AG04449 (cell line): ENCODE measurements at places on chromosomes 2 and 18.
A peak's percentile ranks its signal among the peaks of the same experiment; 100 is the strongest.

GRCh38 chr2:161414042-161415033 is 1.8 kb upstream of the TBR1 start:
- no peak for DNase-seq

- no peak for DNase-seq
These were observed 33.7 kb downstream of the RAMP1 start for GRCh38 chr2:237892984-237893595.

DNA sequence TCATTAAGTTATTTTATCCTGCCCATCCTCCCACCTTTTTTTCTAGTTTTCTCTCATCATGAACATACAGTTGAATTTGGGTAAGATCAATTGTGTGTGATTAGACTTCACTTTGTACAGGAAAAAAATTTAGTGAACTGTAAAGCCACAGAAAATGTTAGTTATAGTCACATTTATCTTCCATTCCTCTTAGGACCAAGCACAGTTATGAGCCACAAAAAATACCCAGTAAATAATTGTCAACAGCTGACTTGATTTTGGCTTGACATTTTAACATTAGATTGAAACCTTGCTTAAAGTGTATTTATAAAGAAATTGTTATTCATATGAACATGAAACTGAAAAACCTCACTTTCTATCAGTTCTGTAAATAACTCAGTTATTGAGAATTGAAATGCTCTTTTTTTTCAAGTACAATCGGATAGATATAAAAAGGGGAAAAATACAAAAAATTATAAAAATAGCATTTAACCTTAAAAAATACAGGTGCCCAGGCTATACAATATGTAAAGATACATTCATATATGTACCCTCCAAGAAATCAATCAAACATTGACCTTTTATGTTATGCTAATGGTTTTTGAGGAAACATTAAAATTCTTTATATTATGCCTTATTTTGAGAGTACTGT is 389.5 kb upstream of the NRP2 start:
- DNase-seq: no peak

DNA sequence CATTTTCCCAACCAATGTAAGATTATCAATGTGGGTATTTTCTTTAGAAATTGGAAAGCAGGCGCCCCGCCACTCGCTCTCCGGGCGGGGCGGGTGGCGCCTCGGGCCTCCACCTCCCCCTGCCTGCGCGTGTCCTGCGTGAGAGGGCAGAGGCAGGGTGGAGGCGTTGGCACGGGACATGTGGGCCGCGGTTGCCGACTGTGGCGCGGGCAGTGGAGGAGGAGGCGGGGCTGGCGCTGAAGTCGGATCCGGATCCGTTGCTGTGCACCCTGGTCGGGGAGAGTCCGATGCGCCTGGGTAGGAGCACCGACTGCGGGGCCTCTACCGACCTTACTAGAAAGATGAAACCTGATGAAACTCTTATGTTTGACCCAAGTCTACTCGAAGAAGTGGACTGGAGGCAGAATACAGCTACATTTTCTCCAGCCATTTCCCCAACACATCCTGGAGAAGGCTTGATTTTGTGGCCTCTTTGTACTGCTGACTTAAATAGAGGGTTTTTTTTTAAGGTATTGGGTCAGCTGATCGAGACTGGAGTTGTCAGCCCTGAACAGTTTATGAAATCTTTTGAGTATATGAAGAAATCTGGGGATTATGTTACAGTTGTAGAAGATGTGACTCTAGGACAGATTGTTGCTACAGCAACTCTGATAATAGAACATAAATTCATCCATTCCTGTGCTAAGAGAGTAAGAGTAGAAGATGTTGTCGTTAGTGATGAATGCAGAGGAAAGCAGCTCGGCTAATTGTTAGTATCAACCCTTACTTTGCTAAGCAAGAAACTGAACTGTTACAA is 37.9 kb downstream of the PMS1 start:
- peak; percentile 46 for DNase-seq

- no peak for DNase-seq
These were observed 9.0 kb upstream of the SLC1A4 start for GRCh38 chr2:64980183-64980582.

- DNase-seq: no peak
These were observed 560.6 kb downstream of the SLC4A3 start for GRCh38 chr2:220188031-220188430.

- DNase-seq: no peak
These were observed 233.1 kb upstream of the MEX3C start for GRCh38 chr18:51430538-51430937.

- no peak for DNase-seq
These were observed 64.2 kb downstream of the RBMS1 start for GRCh38 chr2:160429248-160430000.

DNA sequence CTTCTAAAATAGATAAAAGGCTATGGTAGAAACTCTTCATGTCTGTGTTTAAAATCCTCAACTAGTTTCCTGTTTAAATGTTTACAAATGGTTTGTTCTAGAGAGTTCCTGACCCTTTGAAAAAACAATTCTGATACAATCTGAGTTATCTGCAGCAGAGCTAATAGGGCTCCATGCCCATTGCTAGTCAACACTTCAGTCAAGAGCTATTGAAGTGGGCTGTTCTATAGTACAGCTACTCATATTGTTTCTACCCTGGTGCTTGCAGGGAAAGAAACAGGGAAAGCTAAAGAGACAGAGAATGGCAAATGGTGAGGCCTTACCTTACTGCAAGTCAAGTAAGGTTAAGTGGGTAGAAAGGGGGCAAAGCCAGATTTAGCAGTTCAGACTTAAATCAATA is 112.3 kb upstream of the CAVIN2 start:
- no peak for DNase-seq

DNA sequence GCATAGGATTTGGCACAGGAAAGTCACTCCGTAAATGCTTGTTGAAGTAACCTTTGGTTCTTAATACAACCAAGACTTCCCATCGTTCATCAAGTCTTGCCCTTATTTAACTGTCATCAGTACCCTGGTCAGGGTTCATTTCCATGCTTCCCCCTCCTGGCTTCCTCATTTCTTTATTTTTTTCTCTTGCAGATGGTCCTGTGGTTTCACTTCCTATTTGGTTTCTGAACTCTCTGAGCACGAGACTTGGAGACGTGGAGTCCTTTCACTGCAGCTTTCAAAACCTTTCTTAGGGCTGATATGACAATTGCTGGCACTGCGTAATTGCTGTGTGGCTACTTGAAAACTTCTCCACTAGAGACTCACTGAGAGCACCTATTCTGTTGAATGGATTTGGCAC is 59.9 kb upstream of the PID1 start:
- no peak for DNase-seq

DNA sequence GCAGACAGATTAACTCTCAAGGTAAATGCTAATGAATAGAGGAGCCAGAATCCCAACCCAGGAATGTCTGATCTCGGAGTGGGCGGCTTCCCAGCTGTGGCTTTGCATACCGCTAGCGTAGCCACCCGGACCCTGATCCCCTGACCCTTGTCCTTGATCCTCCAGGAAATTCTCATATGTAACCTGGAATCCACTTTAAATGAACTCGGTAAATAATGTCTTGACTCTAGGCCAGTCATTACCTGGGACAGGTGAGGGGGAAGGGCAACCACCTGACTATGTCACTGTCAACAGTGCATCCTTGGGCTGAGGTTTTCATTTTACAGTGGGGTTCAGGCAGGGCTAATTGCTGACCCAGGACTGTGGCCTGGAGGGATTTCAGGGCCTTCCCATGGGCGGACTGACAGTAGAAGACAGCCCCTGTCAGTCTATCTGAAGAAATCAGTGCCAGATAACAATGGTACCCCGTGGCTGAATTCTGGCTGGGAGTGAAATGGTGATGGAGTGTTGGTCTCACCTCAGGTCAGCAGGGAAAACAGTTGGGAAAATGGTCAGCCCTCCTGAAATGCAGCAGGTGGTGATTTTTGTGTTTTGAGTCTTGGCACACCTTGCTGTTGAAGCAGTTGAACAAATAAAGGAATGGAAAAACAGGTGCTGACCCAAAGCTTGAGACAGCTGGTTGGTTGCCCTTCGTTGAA is 9.6 kb downstream of the ACKR3 start:
- no peak for DNase-seq

DNA sequence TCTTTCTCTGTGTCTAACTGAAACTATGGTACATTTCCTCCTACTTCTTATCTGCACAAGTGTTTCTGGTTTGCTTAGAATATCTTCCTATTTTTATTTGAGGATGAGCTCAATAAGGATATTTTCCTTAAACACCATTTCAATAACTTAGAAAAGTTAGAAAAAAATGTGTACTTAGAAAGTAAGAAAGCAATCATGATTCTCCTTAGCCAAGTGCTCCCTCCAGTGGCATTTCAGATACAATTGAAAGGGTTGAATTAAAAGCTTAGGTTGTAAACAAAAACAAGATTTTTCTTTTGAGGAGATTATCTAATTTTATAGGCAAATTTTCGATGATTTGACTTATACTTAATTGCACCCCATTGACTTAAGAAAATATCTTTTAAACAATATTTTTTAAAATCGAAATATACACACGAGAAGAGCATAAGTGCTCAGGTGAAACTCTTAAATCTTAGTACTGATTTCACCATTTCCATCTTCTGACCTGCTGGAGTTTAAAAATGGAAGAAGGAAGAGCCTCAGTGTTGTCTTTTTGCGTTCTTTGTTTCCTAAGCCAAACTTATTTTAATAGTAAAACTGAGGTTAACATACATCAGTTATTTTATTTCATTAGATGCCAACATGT is 26.9 kb downstream of the C18orf63 start:
- no peak for DNase-seq

DNA sequence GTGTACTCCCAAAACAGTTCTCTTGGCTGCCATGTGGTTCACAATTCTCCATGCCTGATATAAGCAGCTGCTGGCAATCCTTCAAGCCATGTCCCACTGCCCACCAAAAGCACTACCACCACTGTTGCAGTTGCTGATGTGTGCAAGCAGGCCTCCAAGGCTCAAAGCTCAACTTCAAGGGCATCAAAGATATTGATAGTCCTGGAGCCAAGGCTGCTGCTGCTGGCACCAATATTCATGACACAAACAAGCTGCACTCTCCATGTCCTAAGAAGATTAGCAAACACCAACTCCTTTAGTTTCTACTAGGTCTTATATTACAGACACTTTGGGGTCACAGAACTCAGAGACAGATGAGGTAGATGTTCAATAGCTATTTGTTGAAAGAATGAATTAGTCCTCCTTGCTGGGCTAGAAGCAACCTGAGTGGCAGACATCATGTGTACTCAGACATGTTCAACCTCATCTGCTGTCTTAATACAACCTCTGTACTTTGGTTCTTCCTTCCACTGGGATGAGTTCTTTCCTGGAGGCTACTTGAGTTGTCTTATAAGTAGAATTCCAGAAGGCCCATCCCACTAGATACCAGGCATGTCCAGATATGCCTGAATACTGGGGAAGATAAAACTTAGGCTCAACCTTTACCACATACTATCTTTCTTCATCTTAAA is 104.5 kb upstream of the UGP2 start:
- no peak for DNase-seq

- DNase-seq: no peak
These were observed 69.6 kb upstream of the TMEM247 start for GRCh38 chr2:46409756-46410155.

DNA sequence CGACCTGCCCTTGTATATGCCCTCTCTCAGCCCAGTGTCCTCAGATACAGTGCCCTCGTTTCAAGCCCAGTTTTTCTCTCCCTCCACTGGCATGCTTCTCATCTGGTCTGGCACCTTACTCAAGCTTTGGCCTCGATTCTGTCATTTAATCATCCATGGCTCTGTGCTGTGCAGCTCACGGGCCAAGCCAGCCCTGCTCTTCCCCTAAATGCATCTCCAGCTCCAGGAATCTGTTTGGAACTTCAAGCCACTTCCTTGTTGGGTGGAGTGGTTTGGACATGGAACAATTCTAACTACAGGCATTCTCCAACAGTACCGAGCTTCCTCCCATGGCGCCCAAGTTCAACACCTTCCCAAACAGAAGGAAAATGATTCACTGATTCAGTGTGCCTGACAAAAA is 76.7 kb upstream of the ZNF397 start:
- no peak for DNase-seq

- no peak for DNase-seq
These were observed 927.8 kb downstream of the SUCLG1 start for GRCh38 chr2:83531206-83531826.

DNA sequence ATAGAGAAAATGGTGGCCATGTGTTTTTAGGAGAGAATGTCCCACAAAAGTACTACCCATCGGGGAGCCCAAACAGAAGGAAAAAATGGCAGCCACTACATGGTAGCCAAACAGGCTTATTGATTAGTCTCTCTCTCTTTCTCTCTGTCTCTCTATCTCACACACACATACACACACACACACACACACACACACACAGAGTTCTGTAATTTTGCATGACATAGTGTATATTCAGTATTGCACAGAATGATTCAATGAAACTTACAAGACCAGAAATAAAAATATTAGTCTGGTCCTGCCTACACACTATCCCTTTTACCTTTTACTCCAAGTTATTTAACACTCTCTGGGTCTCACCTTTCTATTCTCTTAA is 124.8 kb upstream of the SLC39A10 start:
- no peak for DNase-seq

DNA sequence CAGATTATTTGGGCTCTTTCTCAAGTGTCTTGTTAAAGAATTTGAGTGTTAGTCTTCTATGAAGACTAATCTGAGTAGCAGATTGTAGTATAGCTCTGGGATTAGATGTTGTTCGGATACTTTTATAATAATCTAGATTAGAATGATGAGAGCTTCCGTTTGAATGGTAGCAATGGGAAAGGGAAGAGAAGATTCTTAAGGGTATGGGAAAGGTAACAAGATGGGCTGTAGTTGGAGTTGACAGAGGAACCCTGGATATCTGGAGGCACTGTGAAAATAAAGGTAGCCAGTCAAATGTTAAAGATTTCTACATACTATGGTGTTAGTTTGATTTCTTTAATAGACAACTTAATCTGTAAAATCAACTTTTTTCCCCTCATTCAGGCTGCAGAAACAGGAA is 4.7 kb downstream of the DDX1 start:
- DNase-seq: no peak

GRCh38 chr2:147952118-147952517 is 68.4 kb downstream of the ORC4 start:
- DNase-seq: no peak

DNA sequence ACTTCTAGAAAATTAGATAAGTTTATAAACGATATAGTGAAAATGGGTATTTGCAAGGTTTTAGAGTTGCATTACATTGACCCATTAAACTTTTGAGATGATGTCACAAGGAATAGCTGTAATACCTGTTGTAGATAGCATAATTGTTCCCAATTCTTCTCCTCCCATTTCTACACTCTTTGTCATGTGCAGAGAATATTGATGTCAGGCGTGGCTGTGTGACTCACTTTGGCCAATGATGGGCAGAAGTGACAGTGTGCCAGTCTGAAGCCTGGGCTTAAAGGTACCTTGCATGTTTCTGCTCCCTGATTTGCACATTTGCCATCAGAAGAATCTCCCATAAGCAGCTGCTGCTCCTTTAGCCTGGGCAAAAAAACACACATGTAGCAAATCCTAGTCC is 26.9 kb upstream of the CCBE1 start:
- DNase-seq: no peak

- DNase-seq: no peak
These were observed 519.9 kb downstream of the RNF144A start for GRCh38 chr2:7437141-7437540.

GRCh38 chr2:69567157-69567908 is 76.2 kb downstream of the AAK1 start:
- peak; percentile 75 for DNase-seq
